Left renal cortex interstitium (tissue), 4 donors: ENCODE measurements at places on chromosomes 11 and 22. TPM values are rescaled to one million over a fixed set of nuclear protein-coding genes. Genes with fewer than 3 reads are reported as not detected.
A peak's percentile ranks its signal among the peaks of the same experiment; 100 is the strongest.

- DNase-seq = no peak
These were observed 35.2 kb upstream of the TFIP11 start for GRCh38 chr22:26547426-26547825.

DNA sequence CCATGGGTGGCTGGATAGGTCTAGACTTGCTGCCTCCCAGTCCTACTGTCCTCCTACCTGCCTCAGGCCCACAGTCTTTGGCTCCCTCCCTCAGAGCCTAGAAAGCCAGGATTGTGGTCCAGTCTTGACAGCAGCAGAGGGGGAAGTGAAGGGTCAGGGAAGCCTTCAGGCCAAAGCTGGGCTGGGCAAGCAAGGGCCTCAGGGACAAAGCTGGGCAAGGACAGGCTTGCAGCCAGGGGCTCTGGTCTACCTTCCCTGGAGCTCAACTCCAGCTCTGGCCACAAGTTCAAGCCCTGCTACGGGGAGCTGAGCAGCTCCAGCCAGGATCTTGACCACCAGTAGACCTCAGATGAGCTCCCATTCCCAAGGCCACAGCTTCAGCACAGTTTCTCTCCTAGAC is 14.9 kb downstream of the LMO1 start:
- no peak for DNase-seq

GRCh38 chr11:6473451-6474412 is at the start of gene TRIM3:
Gene TRIM3, minus strand, starts transcription at chr11:6473941. Its CDS starts 8,246 bp downstream, at chr11:6465695.
- peak; percentile 52 for DNase-seq

- no peak for DNase-seq
These were observed 66.3 kb downstream of the PRMT3 start for GRCh38 chr11:20453657-20454316.

GRCh38 chr11:111541254-111542061 is 938 bp downstream of the LAYN start:
- no peak for DNase-seq

DNA sequence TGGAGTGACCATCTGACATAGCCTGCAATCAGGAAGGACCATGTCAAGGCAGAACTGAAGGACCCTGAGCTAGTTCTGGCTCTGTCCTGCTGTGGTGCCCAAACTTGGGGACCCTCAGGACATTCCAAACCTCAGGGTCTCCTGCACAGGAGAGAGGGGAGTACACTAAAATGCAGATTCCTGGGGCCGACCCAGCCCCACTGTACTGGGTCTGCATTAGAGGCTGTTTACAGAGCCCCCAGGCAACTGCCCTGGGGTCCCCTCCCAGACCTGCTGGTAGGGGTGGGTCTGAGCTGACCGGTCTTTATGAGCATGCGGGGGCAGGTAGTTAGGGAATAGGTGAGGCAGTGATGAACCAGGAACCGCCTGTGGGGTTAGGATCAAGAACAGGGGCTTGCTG is 6.8 kb downstream of the TRPM5 start:
- DNase-seq = no peak

DNA sequence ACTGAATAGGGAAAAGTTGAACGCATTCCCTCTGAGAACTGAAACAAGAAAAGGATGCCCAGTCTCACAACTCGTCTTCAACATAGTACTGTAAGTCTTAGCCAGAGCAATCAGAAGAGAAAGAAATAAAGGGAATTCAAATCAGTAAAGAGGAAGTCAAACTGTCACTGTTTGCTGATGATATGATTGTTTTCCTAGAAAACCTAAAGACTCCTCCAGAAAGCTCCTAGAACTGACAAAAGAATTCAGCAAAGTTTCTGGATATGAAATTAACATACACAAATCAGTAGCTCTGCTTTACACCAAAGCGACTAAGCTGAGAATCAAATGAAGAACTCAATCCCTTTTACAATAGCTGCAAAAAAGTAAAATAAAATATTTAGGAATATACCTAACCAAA is 471.2 kb upstream of the CNTN5 start:
- no peak for DNase-seq

DNA sequence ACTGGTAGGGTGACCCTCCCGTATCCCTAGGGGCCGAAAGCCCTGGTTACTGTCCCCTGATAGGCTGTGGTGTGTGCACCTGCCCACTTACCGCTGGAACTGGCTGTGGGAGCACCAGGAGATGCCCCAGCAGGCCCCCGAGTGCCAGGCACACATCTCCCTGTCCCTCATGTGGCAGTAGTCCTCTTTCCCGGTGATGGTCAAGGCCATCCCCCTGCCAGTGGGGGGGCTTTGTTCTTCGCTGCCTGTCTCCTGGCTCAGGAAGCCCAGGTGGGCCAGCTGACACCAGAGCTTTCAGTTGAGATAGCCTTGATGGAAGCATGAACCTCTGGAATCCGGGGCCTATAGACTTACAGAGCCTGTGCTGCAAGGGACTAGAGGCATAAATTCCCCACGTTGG is 100.5 kb downstream of the MPPED1 start:
- no peak for DNase-seq

SOX6 gene
- 22.5 TPM for polyA plus RNA-seq

PNPLA5 gene
- polyA plus RNA-seq = 0.13 TPM

APOL1 gene
- polyA plus RNA-seq = 13.7 TPM

LMO1 gene
- 0.86 TPM for polyA plus RNA-seq
